ENCODE measurements at places on chromosomes 4 and X.
A peak's percentile ranks its signal among the peaks of the same experiment; 100 is the strongest.

DNA sequence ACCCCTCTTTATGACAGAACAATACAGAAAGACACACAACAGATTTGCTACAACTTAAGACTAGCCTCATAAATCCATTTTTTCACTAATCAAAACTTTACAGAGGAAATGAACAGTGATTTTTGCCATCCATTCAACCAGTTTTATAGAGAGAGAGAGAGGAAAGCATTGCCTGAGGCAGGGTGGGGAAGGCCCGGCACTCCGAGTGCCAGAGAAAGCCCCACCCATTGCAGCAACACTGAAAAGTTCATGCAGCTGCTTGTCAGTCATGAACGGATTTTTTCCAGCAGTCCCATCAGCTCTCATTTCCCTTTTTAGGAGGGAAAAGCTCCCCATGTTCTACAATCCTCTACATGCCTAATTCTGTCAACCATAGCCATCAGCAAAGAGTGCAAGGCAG is 236.9 kb downstream of the CHIC1 start:
- no peak for DNase-seq

GRCh38 chr4:23117826-23118225 is 425.1 kb downstream of the GBA3 start:
- no peak for DNase-seq

DNA sequence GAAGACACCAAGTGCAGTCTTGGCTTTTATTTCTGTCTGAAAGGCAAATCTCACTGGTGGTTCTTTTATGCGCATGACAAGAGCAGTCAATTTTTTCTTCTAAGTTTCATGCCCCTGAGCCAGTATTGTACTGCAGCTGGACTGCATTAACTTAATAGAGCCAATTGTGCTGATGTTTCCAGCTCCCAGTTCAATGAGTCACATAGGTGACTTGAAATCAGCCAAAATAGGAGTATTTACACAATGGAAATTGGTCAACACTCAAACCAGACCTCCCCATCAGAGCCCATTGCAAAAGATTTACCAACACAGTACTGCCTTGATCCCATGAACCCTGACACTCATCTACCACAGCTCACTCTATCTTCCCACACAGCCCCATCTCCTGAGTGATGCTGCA is 100.3 kb upstream of the GUCY1A1 start:
- DNase-seq = no peak

DNA sequence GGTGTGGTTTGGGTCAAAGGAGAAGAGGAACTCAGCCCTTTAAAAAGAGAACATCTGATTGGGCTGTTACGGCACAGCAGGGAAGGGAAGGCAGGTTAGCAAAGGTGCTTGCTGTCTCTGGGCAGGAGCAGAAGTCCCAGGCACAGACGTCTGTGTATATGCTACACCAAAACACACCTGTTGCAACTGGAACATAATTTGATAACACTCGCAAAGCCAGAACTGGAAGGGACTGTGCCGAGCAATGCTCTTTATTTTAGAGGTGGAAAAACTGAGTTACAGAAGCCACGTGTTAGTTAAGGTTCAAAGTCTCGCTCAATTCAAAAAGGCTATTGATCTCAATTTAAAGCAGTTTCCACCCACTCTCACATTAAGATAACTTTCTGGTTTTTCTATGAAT is 2.2 kb upstream of the FAM114A1 start:
- DNase-seq = no peak

- DNase-seq = no peak
Measured at GRCh38 chr4:157804986-157805385, 367.8 kb downstream of the GASK1B start.

DNA sequence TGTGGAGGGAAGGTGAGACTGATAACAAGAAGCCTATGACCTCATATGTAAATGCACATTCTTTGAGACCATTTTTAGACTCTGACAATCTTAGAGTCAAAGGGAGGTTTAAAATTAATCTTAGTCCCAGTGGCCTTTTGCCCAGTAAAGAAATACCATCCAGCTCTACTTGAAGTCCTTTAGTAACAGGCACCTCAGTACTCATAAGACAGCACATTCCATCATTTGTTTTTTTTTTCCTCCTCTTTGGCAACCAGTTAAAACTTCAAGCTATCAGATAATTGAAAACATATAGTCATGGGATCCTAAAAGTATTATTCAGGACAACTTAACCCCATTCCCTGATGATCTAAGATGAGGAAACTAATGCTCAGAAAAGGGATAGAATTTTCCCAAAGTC is 4.6 kb downstream of the EDA2R start:
- no peak for DNase-seq

- DNase-seq = no peak
Measured at GRCh38 chr4:182518421-182518820, 275.2 kb downstream of the TENM3 start.

DNA sequence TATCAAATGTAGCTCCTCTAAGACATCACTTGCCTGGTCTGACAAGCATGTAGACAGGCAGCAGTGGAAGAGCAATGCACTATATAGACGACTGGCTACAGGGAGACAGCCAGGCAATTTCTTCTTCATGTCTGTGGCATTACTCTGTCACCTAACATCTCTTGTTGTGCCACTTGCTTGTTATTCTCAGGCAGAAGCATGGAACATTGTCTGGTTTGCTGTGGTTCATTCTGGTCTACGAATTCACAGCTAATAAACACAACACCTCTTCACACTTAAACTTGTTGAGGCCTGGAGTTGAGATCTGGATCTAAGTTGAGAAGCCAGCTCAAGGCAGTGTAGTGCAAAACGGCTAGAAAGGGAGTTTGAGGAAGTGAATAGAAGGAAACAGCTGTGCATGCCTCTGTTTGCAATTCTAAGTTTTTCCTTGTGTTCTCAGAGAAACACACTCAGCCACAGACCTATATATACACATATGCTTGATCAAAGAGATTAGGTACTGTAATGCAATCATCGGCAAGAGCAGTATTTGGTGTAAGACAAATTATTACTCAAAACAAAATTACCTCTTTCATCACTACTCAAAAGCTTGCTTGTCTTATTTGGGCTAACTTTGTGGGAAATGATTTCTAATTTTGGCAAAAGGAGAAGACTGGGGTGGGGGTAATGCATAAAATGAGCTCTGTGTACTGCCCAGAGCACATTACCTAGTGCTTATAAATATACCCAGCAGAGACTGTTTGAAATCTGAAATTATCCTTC is 243.8 kb downstream of the PPP3CA start:
- DNase-seq = no peak

- no peak for DNase-seq
Measured at GRCh38 chr4:54660591-54660990, 2.8 kb downstream of the KIT start.

GRCh38 chr4:142408003-142408441 is 438.1 kb downstream of the INPP4B start:
- DNase-seq = no peak

DNA sequence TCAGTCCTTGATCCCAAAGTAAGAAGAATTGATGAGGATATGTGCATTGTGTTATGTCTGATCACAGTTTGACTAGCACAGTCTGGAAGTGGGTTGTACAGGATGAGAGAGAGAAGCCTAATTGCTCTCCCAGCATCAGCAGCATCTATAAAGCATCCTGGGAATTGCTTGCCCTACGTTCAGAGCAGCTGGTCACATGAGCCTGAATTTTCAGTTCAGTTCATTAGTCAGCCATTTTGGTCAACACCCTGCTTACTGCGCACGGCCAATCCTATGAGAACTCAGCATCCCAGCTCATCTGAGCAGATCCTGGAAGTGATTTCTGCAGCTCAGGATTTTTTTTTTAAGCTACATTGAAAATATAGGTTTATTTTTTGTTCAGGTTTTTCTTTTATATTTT is at the start of gene RUFY3:
RUFY3 (plus strand) TSS at position 218 of the 400 bp plus-strand sequence. CDS start 610 bp downstream, outside the sequence.
- DNase-seq = peak; percentile 21

GRCh38 chr4:114782415-114783214 is 184.0 kb downstream of the UGT8 start:
- no peak for DNase-seq

DNA sequence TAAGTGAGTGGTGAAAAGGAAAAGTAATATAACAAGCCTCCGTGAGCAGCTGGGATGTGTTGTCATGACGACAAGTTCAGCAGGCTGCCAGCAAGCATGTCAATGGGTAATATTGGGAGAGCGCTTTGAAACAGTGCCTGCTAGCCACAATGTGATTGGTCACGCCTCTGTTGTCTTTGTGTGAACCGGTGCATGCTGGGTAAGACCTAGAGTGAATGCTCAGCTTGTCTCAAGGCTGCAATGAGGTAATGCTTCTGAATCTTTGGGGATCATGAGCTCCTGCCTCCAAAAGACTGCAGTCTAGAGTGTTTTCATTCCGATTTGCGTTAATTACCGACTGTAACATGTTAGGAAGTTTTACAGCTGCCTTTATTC is 54.9 kb downstream of the STOX2 start:
- DNase-seq = peak; percentile 82

DNA sequence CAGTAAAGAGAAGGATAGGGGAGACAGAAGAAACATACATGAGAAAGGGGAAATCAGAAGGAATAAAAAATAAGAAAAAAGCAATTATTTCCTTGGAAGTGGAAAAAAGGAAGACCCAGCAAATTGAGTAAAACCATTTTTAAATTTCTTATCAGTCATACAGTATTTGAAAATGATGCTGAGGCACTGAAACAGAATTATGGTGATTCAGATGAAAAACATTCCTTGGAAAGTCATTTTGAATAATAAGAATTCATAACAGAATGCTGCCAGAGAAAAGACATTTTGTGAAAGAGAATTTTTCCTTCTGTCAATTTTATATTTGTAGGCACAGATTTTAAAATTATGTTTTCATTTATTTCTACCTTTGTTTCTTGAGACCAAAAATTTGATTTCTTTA is 895.5 kb upstream of the EPHA5 start:
- no peak for DNase-seq

DNA sequence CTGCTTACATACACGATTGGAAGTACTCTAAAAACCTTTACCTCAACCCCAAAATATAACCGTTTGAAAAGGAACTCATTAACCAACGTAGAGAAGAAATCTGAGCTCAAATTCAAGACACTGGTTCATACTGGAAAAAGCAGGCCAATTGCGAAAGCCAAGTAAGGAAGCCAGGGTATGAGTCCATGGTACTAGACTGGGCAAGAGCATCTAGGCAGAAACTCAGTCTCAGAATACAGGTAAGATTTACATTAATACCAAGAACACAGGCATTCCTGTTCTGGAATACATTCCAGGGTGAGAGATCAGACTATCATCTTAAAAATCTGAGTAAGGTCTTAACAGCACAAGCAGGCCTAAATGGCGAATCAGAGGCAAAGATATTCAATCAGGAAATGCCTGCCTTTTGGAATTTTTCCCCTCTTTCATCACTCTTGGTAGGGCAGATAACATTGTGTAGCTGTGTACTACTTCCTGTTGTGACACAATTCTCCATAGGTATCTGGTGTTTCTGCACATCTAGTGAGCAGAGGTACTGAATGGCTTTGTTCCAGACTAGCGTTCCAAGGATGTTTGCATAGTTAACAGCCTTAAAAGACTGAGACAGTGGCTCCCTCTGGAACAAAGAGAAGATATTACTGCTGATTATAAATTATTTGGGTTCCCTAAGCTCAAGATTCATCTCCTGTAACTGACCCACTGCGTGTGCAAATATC is 311.3 kb downstream of the PCDH19 start:
- no peak for DNase-seq

DNA sequence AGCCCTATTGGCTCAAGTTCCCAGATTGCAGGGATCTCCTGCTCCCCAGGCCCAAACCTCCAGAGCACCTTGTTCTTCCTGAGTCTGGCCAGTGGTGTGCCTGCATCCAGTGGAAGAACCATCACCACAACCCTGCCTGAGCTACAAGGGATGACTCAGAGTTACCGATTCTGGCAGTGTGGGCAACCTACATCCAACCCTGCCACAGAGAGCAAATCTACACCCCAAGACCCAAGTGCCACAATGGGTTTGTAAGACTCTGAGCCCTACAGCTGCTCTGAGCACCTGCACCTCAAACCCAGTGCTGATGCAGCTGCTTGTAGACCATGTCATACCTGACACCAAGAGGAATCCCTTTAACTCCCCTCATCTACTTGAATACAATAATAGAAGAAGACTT is 110.0 kb downstream of the SOWAHB start:
- DNase-seq = no peak

DNA sequence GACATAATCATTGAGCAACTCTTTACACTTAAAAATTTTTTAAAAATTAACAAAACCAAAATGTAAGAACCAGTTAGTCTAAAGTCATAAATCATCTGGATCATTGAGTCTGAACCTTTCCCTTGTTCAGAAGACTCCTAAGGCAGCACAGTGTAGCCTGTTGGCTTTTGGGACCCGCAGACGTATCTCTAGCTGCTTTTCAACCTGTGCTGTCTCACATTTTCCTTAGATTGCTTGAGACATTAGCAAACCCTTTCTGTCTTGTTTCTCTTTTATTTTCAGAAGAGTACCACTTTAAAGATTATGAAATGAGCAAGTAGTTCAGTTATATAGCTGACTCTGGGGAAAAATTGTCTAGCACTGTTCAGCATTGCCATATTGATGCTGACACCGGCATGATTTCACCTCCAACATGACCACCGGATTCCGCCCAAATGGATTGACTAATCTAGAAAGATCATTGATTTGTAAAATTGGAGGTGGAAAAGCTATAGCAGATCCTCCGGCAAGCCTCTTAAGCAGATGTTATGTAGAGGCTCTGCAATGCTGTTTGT is 8.9 kb downstream of the TCEANC start:
- no peak for DNase-seq

GRCh38 chrX:43707812-43708548 is 51.9 kb downstream of the MAOA start:
- DNase-seq = no peak

- no peak for DNase-seq
Measured at GRCh38 chrX:150338615-150339014, 24.5 kb upstream of the MAMLD1 start.

Data from substantia nigra (tissue), 51 donors.